Common myeloid progenitor, CD34-positive (primary cell): ENCODE measurements at places on chromosomes 6 and 20.

DNA sequence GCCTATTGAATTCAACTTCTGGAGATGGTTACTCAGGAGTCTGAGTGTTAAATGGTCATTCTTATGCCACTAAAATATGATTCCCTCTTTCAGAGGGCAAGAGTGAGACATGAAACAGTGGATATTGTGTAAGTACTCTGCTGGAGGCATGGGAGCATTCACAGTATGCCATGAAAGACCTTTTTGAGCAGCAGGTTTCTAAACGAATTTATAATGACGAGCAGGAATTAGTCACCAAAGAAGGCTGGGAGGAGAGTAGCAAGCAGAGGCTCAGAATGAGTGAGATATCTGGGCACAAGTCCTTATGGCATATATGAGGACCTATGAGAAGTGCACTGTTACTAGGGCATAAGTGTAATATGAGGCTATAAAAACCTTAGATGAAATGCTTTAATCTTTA is 10.9 kb upstream of the MYB start:
- no peak for DNase-seq

GRCh38 chr20:19515074-19515473 is 243.0 kb upstream of the RIN2 start:
- DNase-seq, result peak; percentile 89

DNA sequence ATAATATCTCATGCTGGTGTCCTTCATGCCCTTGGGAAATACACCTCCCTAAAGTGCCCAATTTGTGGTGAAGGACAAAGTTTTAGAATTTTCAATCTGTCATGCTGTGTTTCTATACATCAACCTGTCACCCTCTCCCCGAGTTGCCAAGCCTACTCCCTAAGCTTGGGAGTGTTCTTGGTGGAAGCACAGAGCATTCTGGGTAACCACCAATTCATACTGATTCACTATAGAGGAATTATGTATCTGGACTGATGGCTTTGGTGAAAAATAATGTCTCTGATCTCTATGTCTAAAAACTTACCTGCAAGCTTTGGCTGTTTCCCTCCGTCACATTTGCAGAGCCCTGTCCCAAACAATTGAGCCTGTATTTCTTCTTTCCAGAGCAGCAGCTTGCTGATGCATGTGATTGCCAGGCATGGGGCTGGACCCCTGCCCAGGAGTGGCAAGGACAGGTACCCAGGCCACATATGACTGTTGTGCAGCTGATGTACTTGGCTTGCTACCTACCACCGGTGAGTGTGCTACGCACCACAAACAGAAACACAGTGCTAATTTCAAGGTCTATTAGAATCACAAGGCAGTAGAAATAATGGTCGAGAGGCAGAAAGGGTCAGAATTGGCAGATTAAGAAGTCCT is 202.8 kb upstream of the CITED2 start:
- no peak for DNase-seq

DNA sequence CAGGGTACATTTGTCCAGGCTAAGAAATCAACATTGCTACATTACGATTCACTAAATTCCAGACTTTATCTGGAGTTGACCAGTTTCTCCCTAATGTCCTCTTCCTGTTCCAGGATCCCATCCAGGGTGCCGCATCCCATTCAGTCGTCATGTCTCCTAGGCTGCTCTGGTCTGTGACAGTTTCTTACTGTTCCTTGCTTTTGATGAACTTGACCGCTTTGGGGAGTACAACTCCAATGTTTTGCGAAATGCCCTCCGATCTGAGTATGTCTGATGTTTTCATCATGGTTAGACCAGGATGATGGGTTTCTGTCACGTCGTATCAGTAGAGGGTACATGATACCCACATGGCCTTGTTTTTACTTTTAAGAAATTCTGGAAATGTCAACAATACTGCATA is 62.2 kb downstream of the CTCFL start:
- no peak for DNase-seq

DNA sequence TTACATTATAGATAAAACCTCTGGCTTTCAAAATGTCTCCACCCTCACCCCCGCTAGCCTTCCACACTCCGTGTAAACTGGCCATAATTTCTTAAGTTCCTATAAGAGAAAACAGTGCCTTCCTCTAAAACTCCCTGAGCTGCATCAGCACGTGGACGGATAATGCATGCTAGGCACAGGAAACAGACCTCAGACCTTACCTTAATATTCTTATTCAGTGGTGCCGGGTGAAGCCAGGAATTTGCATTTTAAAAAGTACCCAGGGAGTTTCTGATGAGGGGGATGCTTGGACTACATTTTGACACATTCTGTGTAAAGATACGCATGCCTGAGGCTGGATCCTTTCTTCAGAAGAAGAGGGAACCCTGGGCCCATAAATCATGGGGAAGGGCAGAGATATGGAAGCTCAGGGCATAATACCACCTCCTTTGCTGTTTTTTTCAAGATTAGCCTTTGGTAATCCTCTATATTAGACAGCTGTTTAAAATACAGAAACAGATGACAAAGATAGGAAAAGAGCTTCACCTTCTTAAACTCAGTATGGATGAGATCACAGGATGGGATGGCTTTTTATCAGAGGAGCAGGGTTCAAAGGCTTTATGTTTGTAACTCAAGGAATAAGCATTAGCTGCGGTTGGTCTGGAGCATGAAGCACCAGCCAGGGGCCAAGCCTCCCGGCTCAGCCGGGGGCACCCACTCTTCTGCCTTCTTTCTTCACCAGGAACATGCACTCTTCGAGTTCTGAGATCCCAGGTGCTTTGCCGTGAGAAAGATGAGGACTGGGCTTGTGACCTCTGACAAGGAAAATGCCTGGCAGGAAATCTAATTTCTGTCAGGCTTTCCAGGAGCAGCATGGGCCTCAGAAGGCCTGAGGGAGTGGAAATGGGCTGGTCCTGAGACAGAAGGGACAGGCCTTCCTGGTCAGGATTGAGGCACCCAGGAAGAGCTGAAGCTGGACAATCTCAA is 218.1 kb upstream of the SOX4 start:
- DNase-seq, result no peak

GRCh38 chr6:7701212-7701834 is 24.6 kb upstream of the BMP6 start:
- peak; percentile 65 for DNase-seq

- no peak for DNase-seq
Measured at GRCh38 chr20:33602826-33603590, 59.1 kb upstream of the C20orf144 start.

GRCh38 chr20:62116558-62117361 is 5.5 kb upstream of the LSM14B start:
- DNase-seq, result no peak

GRCh38 chr20:17421493-17421892 is 109.7 kb downstream of the BFSP1 start:
- DNase-seq, result no peak

DNA sequence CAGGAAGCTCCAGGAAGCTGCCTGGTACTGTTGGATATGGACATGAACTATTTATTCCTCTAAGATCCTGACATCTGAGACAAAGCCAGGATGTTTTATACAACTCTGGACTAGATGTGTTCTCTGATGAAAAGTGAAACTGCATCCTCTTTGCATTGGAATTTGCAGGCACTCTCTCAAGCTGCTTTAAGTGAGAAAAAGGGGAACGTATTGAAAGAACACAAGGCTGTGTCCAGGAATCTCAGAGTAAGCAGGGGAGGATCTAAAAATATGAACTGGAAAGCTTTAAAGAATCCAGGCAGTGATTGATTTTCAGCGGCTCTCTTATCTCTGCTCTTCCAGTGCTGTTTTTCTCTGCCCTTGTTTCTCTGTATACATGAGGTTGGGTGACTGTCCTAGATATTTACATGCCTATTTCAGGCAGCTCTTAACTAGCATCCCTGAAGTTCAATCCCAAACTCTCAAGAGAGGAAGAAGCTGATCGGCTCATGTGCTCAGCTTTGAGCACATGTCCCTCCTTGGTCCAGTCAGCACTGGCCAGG is 193.8 kb downstream of the PLCB4 start:
- DNase-seq, result no peak

- DNase-seq, result no peak
Measured at GRCh38 chr20:61556673-61557072, 304.6 kb downstream of the CDH4 start.
